ENCODE measurements at places on chromosomes 3 and 15. TPM values are rescaled to one million over a fixed set of nuclear protein-coding genes. Genes with fewer than 3 reads are reported as not detected.

Gene GASK1A
- not detected for total RNA-seq

Gene PRSS50
- not detected for total RNA-seq

Gene PTX3
- total RNA-seq: 0.86 TPM

Gene CORO2B
- 3.8 TPM for total RNA-seq

Gene GLDN
- total RNA-seq: not detected

Gene COL8A1
- total RNA-seq: not detected

Gene GOLGA8O
- 0.13 TPM for total RNA-seq

Gene NOX5
- 0.30 TPM for total RNA-seq

Gene PTH1R
- 0.51 TPM for total RNA-seq

Gene ALPK3
- total RNA-seq: 0.11 TPM

Gene ZDHHC19
- 0.15 TPM for total RNA-seq

Gene TMEM207
- not detected for total RNA-seq

Gene CKMT1B
- 3.4 TPM for total RNA-seq

Gene TMC3
- total RNA-seq: not detected

Gene SCN5A
- total RNA-seq: 0.63 TPM

Gene ATP13A4
- total RNA-seq: not detected

Gene MB21D2
- total RNA-seq: 4.2 TPM

Gene EPHB1
- total RNA-seq: 0.16 TPM

Measured in A549 treated with RU486 at 1 μM for 4 hours (cell line).